ENCODE measurements at places on chromosomes 12 and 14. TPM values are rescaled to one million over a fixed set of nuclear protein-coding genes. Genes with fewer than 3 reads are reported as not detected.

Gene HOXC11
- total RNA-seq = not detected

Gene WNT5B
- not detected for total RNA-seq

Gene REM2
- 4.1 TPM for total RNA-seq

Gene KLRC3
- total RNA-seq = 1.4 TPM

Gene LRRC10
- not detected for total RNA-seq
